ENCODE measurements at places on chromosomes 11 and 22.

DNA sequence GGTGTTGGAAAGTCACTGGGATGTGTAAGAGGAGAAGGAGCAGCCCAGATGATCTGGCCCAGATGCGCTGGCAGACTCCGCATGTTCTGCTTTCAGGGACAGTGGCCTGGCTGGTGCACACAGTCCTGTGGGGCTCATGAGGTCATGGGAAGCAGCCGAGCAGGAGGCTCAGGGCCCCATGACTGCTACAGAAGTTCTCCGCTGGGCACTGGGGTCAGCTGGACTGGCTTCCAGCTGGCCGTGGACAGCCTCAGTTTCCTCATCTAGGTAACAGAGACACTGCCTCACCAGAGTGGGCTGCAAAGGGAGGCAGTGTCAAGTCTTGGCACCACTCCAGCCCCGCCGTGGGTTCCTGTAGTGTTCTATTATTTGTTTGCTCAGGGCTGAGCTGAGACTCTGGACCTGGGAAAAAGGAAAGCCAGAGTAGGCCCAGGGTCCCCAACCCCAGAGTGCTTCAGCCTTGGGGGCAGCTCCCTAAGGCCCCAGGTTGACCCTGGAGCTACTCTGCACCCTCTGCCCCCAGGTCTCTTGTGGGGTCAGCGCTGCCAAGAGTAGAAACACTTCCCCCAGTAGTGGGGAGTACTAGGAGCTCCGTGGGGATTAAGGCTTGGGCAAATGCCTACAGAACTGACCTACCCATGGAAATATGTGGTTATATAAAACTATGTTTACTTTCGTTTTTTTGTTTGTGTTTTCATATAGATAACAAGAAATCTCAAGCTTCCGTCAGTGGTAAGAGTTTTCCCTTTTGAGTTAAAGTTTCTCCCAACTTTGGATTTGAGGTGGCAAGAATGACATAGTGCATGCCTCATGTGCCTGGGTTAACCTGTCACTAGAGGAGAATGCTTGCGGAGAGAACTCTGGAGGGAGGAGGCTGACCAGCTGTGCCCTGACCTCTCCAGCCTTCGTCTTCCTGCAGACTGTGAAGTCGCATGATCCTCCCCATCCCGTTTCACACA is 45.3 kb downstream of the MED15 start:
- DNase-seq, result no peak

- no peak for DNase-seq
Observed at GRCh38 chr22:50213263-50213662, 12.5 kb downstream of the SELENOO start.

GRCh38 chr22:40818192-40818746 is 877 bp downstream of the SLC25A17 start:
- peak; percentile 27 for DNase-seq

- DNase-seq, result no peak
Observed at GRCh38 chr11:35307221-35307621, 112.1 kb downstream of the SLC1A2 start.

GRCh38 chr11:62613291-62613778 is 278 bp downstream of the ROM1 start:
- no peak for DNase-seq

DNA sequence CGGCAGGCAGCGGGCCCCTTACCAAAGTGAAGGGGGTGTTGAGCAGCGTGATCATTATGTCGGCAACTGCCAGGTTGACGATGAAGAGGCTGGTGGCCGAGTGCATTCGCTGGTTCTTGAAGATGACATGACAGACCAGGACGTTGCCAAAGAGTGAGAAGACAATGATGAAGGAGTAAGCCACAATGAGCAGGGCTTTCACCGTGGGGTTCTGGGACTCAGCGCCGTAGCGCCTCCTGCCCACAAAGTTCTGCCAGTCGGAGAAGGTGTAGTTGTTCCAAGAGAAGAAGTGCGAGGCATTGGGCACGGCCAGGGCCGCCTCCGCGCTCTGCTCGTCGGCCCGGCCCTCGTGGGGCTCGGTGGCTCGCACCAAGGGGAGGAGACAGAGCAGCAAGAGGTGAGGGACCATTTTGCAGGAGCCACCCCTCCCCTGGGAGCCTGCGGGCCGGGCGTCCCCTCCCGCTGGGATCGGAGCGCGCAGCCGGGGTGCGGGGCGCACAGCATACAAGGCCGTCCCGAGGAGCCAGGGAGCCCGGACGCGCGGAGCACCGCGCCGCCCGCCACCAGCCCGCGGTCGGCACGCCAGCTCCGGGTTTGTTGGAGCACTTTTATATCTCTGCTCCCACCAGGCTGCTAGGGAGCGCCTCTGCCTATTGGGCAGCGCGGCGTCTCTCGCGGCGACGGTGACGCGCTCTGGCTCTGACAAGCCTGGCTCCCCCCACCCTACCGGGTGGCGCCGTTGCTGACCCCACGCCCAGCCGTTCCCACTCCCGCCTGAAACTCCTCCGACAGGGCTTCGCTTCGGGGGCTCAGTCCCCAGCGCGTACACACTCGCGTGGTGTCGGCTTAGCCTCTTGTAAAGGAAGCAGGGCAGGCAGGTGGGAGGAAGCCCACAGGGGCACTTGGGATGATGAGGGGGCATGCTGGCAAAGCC is at the start of gene GPR83:
Gene GPR83, minus strand, starts transcription at position 581 of the 934 bp plus-strand sequence. Its CDS starts 172 bp downstream, at position 409.
- no peak for DNase-seq

- no peak for DNase-seq
Observed at GRCh38 chr11:4862447-4863236, 13.6 kb upstream of the OR51S1 start.

GRCh38 chr11:13294771-13295579 is 17.4 kb downstream of the BMAL1 start:
- DNase-seq, result no peak

GRCh38 chr11:63609971-63610580 is 4.2 kb downstream of the PLAAT3 start:
- DNase-seq, result no peak

DNA sequence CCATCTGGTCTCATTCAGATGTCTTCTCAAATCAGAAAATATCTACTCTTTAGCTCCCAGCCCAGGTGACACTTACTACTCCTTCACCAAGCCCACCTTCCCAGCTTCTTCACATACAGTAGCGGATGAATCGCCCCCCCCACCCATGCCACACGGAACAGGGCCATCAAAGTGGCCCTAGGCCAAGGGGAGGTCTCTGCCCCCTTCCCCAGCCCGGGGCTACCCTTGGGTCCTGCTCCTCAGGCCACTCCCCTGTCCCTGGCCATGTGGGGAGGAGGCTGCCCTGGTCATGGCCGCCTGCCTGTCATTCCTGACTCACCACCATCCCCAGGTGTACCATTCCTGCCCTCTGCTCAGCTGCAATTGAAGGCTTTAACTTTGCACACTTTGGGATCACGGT is 142.8 kb downstream of the NECTIN1 start:
- DNase-seq, result no peak

GRCh38 chr11:72724851-72725723 is 27.1 kb downstream of the ARAP1 start:
- DNase-seq, result peak; percentile 91

DNA sequence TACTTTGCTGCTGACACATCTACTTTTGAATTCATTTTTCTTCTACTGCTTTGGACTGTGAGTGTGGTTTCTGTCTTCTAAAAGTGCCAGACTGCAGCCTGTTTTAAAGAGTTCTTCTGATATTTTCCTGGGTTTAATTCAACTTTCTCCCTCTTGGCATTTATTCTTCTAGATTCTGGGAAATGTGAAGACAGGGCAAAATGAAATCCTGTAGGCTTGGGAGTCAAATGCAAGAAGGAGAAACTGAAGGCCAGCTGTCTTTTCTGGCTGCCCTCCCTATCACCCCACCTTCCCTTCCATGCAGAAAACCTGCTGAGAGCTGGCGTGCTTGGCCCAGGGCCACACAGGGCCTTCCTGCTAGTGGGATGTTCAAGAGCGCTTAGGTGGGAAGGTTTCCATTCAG is 7.6 kb downstream of the ZNF70 start:
- no peak for DNase-seq

DNA sequence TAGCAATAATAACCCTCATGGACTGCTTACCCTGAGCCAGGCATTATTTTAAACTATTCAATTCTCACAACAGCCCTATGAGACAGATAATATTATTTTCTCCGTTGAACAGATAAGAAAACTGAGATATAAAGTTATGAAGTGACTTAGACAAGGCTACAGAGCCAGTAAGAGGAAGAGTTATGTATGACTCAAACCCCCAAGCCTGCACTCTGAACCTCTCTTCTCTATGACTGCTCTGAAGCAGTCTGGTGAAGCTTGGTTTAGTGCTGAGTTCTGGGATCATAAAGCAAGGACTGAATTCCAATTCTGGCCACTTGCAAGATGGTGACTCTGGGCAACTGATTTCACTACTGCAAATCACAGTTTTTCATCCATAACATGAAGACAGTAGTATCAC is 34.5 kb downstream of the TNKS1BP1 start:
- no peak for DNase-seq

DNA sequence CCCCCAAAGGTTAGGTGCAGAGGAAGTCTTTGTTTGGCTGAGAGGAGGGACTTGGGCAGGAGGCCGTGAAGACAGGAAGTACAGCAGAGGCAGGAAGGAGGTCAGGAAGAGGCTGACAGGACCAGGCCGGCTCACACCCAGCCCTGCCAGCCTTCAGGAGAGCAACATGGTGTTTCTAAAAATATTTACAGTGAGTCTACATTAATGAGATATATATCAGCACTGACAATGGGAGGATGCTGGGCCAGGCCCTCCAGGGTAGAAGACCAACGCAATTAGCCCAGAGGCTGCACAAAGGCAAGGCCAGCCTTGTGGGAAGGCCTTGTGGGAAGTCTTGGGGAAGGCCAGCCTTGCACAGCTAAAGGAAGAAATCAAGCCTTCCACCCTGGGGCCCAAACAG is 7.9 kb upstream of the APLNR start:
- DNase-seq, result no peak

All from CD4-positive, alpha-beta T cell treated with Interleukin-21 for 1 hour (primary cell).